ENCODE measurements at places on chromosomes 2 and 18.

DNA sequence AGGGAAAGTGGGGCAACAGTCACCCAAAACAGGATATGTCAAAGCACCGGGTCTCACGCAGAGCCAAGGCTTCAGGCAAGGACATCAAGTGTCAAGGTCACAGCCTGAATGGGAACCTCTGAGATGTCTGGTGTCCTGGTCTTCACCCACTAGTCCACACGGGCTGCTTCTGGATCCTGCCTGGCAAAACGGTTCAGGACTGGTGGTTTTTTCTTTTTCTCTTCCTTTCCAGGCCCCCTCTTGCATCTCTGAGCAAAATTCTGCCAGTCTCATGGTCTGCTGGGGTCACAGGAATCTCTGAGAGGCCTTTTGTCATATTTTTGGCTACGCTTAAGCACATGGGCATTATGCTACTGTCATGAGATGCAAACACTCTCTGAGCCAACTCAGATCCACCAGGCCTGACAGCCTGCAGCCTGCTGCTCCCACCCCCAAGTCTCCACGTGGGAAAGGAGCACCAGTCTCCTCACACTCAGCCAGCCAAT lies 518.2 kb upstream of the ZEB2 start:
- H3K4me3 ChIP-seq, result no peak overlapping the region
- no peaks in the 10 kb centered on the region for H3K36me3 ChIP-seq
- H3K4me1 ChIP-seq, result no peaks in the 10 kb centered on the region
- DNase-seq, result no peak

GRCh38 chr18:37634516-37634915 lies 68.9 kb upstream of the CELF4 start:
- no peaks in the 10 kb centered on the region for H3K36me3 ChIP-seq
- no peak overlapping the region for H3K27ac ChIP-seq
- no peaks in the 10 kb centered on the region for H3K4me1 ChIP-seq
- no peaks in the 10 kb centered on the region for H3K27me3 ChIP-seq
- H3K4me3 ChIP-seq, result no peak overlapping the region

- H3K27me3 ChIP-seq, result peaks cover 7% of the 10 kb centered on the region
- H3K36me3 ChIP-seq, result no peaks in the 10 kb centered on the region
- no peak overlapping the region for H3K27ac ChIP-seq
- H3K4me1 ChIP-seq, result no peaks in the 10 kb centered on the region
- no peak overlapping the region for H3K4me3 ChIP-seq
These were observed 52.8 kb downstream of the TMEM178A start for GRCh38 chr2:39718483-39718882.

- H3K4me3 ChIP-seq, result no peak overlapping the region
- H3K4me1 ChIP-seq, result no peaks in the 10 kb centered on the region
- no peak overlapping the region for H3K27ac ChIP-seq
- H3K36me3 ChIP-seq, result no peaks in the 10 kb centered on the region
- DNase-seq, result no peak
These were observed 151.8 kb upstream of the MMADHC start for GRCh38 chr2:149739171-149739882.

GRCh38 chr18:525036-525797 lies 24.7 kb upstream of the COLEC12 start:
- no peak overlapping the region for H3K27ac ChIP-seq
- H3K36me3 ChIP-seq, result no peaks in the 10 kb centered on the region
- no peaks in the 10 kb centered on the region for H3K27me3 ChIP-seq
- DNase-seq, result no peak
- no peak overlapping the region for H3K4me3 ChIP-seq

- DNase-seq, result no peak
- H3K4me3 ChIP-seq, result no peak overlapping the region
- H3K27ac ChIP-seq, result no peak overlapping the region
- H3K27me3 ChIP-seq, result no peaks in the 10 kb centered on the region
- H3K4me1 ChIP-seq, result no peaks in the 10 kb centered on the region
These were observed 317.2 kb upstream of the CDH2 start for GRCh38 chr18:28494151-28494550.

- peak overlapping the region; percentile 100 for H3K27ac ChIP-seq
- no peaks in the 10 kb centered on the region for H3K27me3 ChIP-seq
- DNase-seq, result no peak
These were observed 953 bp upstream of the HNRNPA3 start for GRCh38 chr2:177211576-177212105.

DNA sequence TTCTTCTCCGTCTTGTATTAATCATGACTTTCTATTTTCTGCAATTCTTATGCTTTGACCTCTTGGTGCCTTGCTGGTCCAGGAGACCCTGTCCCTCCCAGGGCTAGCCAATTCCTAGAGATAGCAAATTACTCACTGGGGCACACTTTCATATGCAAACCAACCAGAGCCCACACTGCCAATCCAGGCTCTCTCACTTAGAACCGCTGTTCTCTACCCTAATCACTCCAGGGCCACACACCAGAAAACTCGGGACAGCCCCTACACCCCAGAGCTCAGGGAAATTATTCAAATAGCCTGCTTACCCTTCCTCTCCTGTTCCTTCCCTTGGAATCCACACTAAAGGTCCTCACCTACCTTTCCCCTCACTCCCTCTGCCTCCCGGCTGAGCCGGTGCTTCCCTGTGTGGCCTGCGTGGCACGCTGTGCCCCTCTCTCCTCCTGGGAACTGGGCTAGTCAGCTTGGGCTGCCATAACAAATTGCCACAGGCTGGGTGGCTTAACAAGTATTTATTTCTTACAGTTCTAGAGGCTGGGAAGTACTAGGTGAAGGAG lies 41.7 kb downstream of the VWA3B start:
- no peak overlapping the region for H3K4me3 ChIP-seq
- no peaks in the 10 kb centered on the region for H3K4me1 ChIP-seq
- H3K36me3 ChIP-seq, result no peaks in the 10 kb centered on the region
- H3K27ac ChIP-seq, result no peak overlapping the region
- no peaks in the 10 kb centered on the region for H3K27me3 ChIP-seq

DNA sequence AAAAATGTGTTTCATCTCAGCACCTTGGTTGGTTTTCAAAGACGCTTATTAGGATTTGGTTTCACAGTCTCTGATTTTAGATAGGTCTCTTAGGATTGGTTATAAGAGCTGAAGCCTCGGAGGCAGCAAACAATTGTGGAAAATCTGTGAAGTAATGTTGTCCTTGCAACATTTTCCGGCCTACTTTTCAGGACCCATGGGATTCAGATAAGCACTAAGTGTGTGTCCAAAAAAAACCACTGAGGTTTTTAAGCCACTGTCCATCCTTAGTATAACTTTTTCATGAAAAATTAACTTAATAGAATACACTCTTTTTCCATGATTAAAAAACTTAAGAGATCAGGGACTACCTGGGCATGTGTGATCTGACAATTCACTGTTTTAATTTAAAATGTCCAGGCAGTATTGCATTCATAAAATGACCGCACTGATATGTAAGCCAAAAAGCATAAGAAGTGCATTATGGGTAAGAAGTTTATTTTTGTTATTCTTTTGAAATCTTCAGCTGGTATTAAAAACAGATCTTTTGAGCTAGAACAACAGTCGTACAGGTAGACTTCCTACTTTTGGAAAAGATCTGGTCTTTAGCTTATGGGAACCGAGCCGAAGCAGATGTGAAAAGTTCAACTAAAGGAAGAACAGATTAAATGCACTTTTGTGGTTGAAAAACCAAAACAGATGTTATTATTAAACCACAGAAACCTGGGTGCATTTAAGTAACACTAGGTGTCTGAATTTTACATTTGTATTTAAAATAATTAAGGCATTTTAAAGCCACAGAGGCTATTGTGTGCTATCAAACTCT lies 479.4 kb upstream of the ZEB2 start:
- H3K27me3 ChIP-seq, result no peaks in the 10 kb centered on the region
- H3K36me3 ChIP-seq, result no peaks in the 10 kb centered on the region
- no peak for DNase-seq
- no peak overlapping the region for H3K4me3 ChIP-seq
- no peak overlapping the region for H3K27ac ChIP-seq

- no peaks in the 10 kb centered on the region for H3K27me3 ChIP-seq
- no peak overlapping the region for H3K27ac ChIP-seq
- DNase-seq, result no peak
- H3K36me3 ChIP-seq, result no peaks in the 10 kb centered on the region
- no peak overlapping the region for H3K4me3 ChIP-seq
- no peaks in the 10 kb centered on the region for H3K4me1 ChIP-seq
These were observed 178.2 kb upstream of the RASGRP3 start for GRCh38 chr2:33298233-33298632.

DNA sequence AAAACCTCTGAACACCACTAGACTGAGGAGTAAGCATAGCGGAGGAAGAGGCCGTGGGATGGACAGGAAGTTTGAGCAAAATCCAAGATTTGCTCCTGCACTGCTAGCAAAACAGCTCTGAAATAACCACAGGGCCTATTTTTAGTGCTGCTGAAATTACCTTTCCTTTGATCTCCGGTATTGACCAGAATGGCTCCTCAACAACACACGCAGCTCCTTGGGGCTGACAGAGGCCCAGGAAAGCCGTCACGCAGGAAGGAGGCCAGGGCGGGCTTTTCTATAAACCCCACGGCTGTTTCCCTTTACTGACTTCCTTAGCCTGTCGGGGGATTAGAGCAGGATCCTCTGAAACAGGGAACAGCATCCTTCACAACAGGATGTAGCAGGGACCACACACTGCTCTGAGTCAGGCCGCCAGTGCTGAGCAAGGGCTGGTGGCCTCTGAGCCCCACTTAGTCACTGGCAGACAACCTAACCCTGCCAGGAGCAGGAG lies 80.8 kb upstream of the LCLAT1 start:
- no peaks in the 10 kb centered on the region for H3K27me3 ChIP-seq
- no peaks in the 10 kb centered on the region for H3K36me3 ChIP-seq
- H3K27ac ChIP-seq, result no peak overlapping the region
- peaks cover 29% of the 10 kb centered on the region for H3K4me1 ChIP-seq
- no peak overlapping the region for H3K4me3 ChIP-seq
- DNase-seq, result no peak

GRCh38 chr18:24386681-24387080 lies 10.9 kb downstream of the OSBPL1A start:
- H3K27me3 ChIP-seq, result peaks cover 6% of the 10 kb centered on the region
- no peak overlapping the region for H3K27ac ChIP-seq
- H3K4me1 ChIP-seq, result no peaks in the 10 kb centered on the region
- no peak overlapping the region for H3K4me3 ChIP-seq

DNA sequence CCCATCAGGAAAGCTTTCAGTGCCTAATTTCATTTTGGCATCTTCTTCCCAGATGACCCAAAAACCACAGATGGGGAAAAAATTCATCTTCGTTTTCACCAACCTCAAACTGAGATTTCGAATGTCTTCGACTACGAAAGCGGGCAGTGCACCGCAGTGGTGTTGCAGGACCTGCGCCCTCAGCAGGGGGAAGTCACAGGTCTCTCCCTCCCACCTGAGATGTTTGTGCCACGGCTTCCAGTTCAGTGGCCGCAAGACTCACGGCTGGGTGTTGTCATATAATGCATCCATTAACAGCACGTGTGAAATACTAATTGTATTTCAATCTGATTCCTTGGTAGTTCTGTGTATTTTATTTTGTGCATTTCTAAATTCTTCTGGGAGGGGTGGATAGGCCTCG lies 66.2 kb upstream of the SALL3 start:
- DNase-seq, result no peak
- no peak overlapping the region for H3K27ac ChIP-seq
- H3K4me1 ChIP-seq, result no peaks in the 10 kb centered on the region
- no peak overlapping the region for H3K4me3 ChIP-seq
- no peaks in the 10 kb centered on the region for H3K36me3 ChIP-seq

GRCh38 chr2:164560181-164560792 lies 61.0 kb downstream of the GRB14 start:
- H3K4me3 ChIP-seq, result no peak overlapping the region
- DNase-seq, result no peak
- H3K36me3 ChIP-seq, result no peaks in the 10 kb centered on the region
- no peaks in the 10 kb centered on the region for H3K4me1 ChIP-seq
- no peak overlapping the region for H3K27ac ChIP-seq

GRCh38 chr2:218329826-218330593 lies 26.6 kb upstream of the CATIP start:
- no peaks in the 10 kb centered on the region for H3K36me3 ChIP-seq
- no peak overlapping the region for H3K27ac ChIP-seq
- H3K4me3 ChIP-seq, result no peak overlapping the region

DNA sequence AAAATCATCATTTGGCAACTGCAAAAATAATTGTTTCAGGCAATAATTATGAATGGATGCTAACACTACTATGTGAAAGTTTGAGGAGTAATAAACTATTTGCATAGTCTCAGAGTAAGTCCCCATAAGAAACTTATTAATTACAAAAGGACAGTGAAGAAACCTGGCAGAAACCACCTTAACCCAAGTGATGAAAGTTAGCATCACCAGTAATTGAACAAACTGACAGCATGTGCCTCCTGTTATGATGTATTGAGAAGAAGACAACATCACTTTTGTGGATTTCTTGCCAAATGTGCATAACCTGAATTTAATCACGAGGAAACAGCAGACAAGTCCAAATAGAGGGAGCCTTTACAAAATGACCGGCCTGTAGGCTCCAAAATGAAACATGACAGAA lies 183.3 kb upstream of the SP5 start:
- H3K36me3 ChIP-seq, result no peaks in the 10 kb centered on the region
- no peak overlapping the region for H3K27ac ChIP-seq
- no peak overlapping the region for H3K4me3 ChIP-seq
- no peaks in the 10 kb centered on the region for H3K27me3 ChIP-seq
- H3K4me1 ChIP-seq, result no peaks in the 10 kb centered on the region
- no peak for DNase-seq

DNA sequence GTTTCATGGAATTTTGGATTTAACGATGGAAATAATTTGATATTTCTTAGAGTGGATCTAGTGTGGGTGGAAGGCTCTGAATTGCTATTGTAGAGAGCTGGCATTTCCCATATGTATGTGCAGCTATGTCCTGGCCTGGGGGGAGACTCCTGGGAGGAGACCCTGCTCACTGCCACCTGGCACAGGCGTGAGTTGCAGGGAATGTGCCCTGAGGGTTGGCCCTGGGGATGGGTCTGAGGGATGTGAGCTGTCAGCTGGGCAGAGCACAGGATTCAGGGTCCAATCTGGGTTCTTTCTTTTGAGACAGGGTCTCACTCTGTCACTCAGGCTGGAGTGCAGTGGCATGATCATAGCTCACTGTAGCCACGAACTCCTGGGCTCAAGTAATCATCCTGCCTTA lies 120.2 kb downstream of the CLIP4 start:
- no peaks in the 10 kb centered on the region for H3K36me3 ChIP-seq
- no peak overlapping the region for H3K4me3 ChIP-seq
- H3K27ac ChIP-seq, result no peak overlapping the region
- no peak for DNase-seq
- H3K27me3 ChIP-seq, result peaks cover 19% of the 10 kb centered on the region
- no peaks in the 10 kb centered on the region for H3K4me1 ChIP-seq

DNA sequence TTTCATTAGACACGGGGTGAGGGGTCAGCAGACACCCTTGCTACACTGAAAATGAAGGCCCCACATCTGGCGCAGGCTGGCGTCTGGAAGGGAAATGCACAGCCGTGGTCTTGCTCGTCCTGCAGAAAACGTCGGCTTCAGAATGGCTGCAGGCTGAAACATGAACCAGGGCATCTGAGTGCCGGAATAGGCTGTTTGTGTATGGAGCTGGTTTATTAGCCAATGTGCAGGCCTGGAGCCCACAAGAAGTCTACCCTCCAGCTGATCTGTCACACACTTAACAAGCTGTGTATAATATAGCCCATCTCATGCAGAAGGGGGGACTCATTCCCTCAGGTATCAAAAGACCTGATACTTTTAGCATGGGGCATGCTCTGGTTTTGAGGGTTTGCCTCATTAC lies 153.4 kb upstream of the SOX11 start:
- DNase-seq, result no peak
- H3K4me3 ChIP-seq, result no peak overlapping the region
- no peaks in the 10 kb centered on the region for H3K4me1 ChIP-seq
